NCI-H1694 (cell line): ENCODE measurements at places on chromosomes 5 and 9.

- DNase-seq, result no peak
Measured at GRCh38 chr5:61026004-61026403, 81.0 kb downstream of the NDUFAF2 start.

GRCh38 chr9:129712634-129713401 is 40.0 kb downstream of the PTGES start:
- no peak for DNase-seq

DNA sequence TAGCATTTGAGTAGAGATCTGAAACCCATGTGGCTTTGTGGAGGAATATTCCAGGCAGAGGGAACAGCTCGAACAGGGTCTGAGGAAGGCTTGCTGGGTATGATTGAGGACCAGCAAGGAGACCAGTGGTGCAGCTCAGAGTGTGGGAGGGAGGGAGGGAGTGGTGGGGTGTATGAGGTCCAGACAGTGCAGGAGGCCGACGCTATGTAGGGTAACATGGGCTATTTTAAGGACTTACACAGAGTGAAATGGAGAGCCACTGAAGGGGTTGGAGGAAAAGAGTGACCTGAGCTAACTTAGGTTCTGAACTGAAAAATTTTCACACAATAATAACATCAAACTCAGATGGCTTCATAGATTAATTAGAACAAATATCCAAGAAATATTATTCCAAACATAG is 41.9 kb downstream of the HMGXB3 start:
- no peak for DNase-seq

DNA sequence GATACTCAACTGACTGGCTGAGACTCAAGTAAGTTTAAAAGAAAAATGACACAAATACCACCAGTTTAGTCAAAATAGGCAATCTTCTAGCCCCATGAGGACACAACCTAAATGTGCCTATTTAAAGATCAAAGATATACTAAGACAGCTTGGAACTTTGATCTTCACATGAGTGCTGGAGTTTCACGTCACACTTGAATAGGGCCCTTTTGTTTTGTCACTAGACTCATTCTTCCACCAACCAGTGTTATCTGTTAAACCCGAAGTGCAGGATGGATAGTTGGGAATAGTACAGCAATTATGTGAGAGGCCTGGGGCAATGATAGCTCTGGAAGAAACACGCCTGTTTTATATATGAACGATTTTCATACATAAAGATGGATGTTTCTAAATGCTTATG is 792.8 kb upstream of the NUDT12 start:
- DNase-seq, result no peak

DNA sequence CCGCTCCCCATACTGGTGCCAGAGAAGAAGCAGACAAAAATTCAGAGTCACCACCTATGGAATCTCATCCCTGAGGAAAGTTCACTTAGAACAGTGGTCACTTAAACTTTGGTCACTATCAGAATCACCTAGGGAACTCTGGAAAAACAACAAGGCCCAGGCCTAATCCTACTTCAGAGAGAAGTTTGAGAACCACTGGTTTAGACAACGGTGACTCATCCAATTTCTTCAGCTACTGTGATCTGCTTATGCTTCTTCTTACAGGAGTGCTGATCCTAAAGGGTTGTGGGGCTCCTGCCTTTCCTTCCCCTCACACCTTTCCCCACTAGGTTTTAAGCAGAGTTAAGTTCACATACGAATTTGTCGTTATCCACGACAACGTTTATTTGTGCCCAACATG is 194.7 kb upstream of the KLF4 start:
- no peak for DNase-seq

- DNase-seq, result no peak
Measured at GRCh38 chr9:123589361-123590239, 233.6 kb downstream of the CRB2 start.

DNA sequence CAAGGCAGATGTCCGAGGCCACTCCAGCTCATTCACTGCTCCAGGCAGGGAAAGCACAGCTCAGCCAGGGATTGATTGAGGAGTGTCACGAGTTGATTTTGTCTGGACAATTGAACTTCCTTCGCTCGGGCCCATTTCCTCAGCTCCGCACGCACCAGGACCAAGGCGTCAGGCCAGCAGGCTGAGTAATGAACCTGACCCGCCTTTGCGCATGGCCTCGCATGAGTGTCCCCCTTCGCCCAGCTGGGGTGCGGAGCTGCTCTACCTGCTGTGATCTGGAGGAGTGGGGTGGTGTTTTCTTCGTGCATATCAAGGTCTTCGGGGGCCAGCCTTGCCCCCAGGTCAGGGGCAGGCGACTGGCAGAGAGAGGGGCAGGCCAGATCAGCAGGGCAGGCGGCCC is 44.0 kb downstream of the VAV2 start:
- no peak for DNase-seq

DNA sequence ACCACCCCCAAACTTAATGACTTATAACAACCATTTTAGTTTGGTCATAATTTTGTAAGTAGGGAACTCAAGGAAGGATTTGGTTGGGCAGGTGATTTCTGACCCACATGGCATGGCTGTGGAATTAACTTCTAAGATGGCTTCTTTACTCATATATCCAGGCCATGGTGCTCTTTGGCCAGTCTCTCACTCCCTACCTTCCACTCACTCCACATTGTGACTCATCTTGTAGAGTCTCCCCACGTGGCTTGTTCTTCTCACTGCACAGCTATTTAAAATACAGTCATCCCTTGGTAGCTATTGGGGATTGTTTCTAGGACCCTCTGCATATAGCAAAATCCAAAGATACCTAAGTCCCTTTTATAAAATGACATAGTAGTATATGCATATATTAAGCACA is 76.6 kb upstream of the MAST4 start:
- no peak for DNase-seq

GRCh38 chr5:132239776-132240175 is 12.1 kb upstream of the P4HA2 start:
- DNase-seq, result no peak

DNA sequence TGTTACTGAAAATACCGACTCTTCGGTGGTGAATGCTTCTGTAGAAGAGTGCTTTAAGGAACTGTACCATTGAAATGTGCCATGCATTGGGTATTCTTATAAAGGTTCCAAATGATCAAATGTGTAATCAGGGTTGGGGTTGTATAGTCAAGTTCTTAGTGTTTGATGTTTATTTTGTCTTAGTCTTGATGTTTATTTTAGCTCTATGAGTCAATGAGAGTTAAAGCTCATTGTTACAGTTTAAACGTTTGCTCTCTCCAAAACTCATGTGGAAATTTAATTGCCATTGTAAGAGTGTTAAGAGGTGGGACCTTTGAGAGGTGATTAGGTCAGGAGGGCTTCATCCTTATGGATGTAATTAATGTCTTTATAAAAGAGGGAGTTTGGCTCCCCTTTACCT is 153.0 kb downstream of the FER start:
- no peak for DNase-seq

DNA sequence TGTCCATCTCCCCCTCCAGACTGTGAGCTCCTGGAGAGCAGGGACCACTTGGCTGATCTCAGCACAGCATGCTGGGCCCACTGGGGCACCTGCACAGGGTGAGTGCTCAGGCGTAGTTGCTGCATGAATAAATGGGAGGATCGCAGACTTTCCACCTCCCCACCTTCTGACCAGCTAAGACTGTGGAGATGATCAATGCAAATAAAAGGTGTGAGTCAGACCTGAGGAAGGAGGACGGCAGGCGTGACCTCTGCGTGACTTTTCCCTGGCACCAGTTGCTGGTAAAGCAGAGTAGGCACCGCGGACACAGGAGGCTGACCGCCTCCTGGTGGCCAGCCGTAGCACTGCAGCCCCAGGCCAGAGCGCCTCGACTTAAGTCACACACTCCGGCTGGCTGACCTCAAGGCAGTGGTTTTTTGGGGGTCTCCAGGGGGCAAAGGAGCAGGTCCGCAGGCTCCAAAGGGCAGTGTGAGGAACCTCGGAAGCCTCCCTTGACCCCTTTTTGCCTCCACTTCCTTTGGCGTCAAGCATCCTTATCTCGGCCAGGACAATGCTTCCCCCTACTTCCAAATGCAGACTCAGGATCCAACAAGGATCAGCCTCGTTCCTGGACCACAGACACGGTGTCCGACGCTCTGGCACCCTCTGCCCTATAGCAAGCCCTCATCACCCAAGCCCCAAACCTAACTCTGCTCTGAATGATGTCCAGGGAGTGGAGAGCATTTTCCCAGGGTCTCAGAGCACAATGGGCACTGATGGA is 12.7 kb upstream of the TDRD7 start:
- DNase-seq, result peak; percentile 18

DNA sequence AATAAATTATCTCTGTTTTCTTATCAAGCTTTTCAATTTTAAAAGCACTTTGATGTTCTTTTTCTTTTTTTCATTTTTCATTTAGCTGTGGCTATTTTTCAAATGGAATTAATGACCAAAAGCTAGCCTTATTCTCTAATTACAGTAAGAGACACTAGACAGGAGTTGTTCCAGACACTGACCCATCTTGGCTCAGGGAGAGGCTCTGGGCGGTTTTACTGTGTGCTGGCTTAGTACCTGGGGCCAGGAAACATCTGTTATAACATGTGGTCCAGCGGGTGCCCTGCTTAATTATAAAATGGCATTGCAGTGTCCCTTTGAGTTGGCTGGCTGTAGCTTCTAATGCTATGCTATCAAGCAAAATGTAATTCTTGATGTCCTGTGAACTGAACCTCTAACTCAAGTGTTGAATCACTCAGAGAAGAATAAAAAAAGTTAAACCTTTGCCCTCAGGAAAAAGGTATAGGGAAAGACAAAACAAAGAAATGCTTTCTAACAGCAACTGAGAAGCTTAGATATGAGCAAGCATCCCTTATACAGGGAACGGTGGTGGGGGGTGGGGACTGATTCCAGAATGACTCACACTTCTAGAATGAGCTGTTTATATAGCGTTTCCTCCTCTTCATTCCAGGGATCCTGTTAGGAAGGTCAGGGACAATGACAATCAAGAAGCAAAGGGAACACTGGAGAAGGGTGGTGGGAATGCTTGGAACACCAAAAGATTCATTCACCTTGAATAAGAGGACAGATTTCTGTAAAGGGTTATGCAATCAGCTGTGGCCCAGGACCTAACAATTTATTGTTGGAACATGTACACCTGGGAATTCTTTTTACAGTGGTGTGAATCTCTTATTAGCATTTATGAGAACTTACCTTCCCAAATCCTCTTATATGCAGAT is 58.7 kb upstream of the NFIB start:
- no peak for DNase-seq

DNA sequence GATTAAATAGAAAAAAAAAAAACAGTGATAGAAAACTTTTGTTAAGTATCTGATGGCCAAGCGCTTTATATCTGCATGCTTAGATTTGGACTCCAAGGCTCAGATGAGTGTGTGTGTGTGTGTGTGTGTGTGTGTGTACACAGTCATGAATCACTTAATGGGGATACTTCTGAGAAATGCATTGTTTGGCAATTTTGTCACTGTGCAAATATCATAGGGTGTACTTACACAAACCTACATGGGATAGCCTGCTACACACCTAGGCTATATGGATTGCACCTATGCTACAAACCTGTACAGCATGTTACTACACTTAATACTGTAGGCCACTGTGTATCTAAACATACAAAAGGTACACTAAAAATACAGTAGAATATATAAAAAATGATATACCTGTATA is 635.6 kb upstream of the NUDT12 start:
- no peak for DNase-seq

DNA sequence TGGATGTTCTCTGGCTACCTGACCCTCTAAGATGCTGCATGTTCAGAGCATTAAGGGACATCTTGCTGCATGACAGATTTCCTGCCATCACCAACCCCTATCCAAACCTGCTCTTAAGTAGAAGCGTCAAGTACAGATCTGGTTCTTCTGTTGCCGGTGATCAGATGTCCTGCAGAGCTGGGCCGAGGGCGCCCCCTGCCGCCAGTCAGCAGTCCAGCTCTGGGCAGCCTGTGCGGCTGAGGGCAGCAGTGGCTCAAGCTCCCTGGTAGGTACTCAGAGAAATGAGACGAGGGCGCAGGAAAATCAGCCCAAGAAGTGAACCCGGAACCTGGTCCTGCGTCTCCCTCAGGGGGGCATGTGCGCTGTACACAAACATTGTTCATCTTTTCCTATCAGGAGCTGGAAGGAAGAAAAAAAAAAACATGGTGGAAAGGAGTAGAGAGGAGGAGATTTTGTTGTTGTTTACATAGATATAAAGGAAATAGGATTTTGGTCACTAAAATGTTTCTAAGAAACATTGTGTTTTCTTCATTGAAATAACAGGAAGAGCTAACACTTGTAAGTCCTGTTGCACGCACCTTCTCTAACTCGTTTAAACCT is 95.8 kb downstream of the CFAP90 start:
- peak; percentile 39 for DNase-seq

DNA sequence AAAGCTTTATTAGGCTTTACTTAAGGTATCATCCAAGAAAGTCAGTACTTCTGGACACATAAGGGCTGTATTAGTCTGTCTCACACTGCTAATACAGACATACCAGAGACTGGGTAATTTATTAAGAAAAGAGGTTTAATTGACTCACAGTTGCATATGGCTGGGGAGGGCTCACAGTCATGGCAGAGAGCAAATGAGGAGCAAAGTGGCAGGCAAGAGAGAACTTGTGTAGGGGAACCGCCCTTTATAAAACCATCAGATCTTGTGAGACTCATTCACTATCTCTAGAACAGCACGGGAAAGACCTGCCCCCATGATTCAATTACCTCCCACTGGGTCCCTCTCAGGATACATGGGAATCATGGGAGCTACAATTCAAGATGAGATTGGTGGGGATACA is 49.2 kb upstream of the SLC44A1 start:
- no peak for DNase-seq

GRCh38 chr5:10885026-10885425 is 124.0 kb upstream of the DAP start:
- DNase-seq, result no peak

- DNase-seq, result no peak
Measured at GRCh38 chr9:114798780-114799427, 6.9 kb downstream of the TNFSF15 start.

DNA sequence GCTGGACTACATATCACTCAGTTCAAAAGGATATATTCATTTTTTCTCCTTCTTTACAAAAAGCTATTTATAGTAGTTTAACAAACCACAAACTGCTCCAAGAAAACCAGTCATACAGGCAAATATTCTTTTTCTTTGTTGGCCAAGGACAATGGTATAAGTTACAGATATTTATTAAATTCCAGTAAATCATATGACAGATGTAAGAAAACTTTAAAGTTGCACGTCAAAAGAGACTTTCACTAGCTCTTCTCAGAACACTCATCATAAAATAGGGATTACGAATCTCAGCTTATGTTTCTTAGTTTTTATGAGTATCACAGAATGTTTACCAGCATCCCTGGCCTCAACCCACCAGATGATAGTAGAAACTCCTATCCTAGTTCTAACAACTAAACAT is 67.2 kb downstream of the ANKRD31 start:
- no peak for DNase-seq

DNA sequence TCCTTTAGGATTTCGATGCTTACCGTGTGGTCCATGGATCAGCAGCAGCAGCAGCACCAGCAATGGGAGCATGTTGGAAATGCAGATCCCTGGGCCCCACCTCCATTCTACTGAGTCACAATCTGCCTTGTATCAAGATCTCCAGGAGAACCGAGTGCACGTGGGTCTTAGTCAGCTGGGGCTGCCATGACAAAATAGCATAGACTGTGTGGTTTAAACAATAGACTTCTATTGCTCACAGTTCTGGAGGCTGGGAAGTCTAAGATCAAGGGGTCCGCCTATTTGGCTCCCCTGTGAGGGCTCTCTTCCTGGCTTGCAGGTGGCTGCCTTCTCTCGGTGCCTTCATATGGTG is 1.3 kb upstream of the PROP1 start:
- no peak for DNase-seq
